Vagina (tissue), 2 donors: ENCODE measurements at places on chromosomes 4 and X.

DNA sequence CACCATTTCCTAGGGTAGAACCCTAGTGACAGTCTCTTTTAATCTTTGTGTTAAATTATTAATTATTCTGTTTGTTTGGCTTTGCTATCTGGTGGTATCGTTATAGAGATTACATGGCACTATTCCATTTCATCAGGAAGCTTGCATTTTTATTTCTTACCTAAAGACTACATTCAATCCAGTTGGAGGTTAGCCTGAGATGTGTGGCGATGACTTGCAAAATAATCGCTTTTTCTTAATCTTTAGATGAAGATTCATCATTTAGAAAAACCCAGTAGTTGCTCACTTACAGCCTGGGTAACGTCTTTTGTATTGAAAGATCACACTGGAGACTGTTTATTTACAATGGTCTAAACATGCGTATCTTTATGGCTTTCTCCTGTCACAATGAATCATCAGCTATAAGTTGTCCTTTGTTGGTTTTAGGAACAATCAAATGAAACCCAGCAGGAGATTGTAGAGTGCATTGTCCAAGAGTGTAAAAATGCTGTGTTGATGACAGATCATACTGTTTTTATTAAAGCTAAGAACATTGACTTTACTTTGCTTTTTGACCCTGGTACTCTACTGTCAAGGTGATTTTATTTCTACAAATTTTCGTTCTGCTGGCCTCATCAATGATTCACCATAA is 281.7 kb upstream of the PITX2 start:
- DNase-seq: no peak

DNA sequence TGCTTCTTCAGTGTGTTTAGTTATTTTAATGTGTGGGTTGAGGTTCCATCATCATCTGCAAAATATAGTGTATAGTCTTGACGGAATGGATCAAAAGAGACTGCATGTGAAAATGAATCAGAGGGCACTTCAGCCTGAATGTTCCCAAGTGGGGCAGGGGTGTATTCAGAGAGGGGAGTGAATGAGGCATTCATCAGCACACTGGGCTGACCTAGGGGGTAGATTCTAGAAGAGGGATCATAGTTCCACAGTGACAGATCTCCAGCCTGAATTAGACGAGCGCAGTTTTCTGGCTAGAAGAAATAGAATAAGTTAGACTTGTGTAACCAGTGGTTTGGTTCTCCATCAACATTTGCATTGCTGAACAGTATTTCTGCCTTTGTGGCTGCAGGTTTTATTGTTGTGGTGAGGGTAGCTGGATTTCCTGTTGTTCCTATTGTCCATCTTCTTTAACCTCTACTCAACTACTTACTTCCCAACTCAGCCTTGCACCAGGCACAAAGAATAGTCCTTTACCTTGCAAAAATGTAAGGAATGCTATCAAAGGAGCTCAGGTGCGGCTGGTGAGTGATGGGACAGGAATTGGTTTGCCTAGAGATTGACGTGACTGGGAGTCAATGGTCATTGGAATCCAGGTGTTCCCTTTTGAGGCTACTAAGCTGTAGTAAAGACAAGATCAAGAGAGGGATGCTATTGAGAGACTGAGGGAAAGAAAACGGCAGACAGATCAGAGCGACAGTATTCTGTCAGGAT is 50.9 kb downstream of the NAP1L5 start:
- DNase-seq: no peak

- DNase-seq: no peak
These were observed 81.4 kb downstream of the RBM47 start for GRCh38 chr4:40548256-40548655.

- no peak for DNase-seq
These were observed 2246.0 kb downstream of the ARAP2 start for GRCh38 chr4:33998291-33998690.

- no peak for DNase-seq
These were observed 175.7 kb upstream of the MXRA5 start for GRCh38 chrX:3522101-3522650.

DNA sequence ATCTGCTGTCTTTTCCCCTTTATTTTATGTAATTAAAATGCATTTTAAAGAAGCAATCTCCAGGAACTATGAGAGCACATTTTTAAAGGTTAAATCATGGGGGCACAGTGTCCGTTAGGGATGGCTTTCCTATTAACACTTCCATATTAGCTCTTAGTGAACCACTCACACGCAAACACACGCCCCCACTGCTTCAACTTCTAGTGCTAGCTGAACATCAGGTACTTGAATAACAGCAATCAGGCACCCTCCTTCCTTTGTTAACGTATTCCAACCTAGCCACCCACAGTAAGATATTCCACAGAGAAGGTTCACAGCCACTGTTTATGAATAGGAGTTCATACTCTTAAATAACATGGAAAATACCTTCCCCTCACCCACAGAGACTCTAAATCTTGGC is 9.3 kb downstream of the TMEM255A start:
- no peak for DNase-seq

DNA sequence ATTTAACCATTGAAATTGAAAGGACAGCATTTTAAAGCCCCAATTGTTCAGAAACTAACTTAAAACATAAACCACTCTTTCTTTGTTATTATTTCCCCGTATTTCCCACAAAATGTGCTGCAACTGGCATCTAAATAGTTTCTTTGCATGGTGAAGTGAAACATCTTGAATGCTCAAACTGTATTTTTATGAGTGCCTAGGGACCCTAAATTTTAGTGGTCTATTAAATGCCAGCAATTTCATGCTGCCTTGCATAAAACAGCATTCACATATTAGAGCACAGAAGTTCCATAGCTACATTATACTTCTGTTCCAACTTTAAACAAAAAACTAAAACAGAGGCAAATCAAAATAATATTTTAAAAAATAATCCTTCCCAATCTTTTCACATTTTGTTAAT is 5.4 kb downstream of the RAB28 start:
- DNase-seq: no peak

DNA sequence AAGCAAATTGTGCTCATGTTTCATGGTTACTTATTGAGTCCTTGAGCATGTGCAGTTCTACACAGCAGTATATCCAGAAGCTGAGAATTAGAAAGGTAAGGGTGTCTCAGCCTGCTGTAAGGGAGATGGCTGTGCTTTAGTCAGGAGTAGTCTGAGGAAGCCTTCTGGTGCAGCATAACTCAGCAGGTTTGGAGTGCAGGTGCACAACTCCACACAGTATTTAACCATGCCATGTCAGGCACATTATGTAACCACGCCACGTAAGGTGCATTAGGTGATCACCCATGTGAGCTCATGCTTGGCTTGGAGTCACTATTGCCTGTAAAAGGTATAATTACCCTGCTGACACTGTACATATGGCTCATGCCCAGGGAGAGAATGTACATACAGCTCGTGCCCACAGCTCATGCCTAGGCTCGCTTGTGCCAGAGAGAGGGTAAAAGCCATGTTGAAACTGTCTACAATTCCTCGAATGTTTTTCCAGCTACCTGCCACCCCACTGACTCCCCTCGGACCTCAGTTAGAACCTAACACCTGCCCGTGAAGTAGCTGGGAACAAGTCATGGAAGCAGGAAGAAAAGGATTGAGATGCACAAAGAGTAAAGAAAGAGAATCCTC is 37.8 kb downstream of the UCHL1 start:
- no peak for DNase-seq

DNA sequence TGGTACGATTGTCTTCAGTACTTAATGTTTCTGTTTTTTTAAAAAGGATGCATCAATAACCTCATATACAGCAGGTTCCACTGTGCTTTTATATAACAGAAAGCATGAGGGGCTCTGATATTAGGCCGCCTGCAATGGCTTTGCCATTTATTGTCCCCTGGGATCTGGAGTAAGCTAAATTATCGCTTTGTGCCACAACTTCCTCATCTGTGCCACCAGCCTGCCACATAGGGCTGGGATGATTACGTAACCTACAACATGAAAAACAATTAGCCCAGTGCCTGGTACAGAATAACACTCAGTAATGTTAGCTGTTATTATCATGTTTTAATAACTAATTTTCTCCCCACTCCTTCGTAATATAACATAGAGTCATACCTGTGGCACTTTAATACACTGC is 65.5 kb upstream of the TRIM2 start:
- no peak for DNase-seq

- no peak for DNase-seq
These were observed 51.3 kb upstream of the CBR4 start for GRCh38 chr4:169061386-169061785.

DNA sequence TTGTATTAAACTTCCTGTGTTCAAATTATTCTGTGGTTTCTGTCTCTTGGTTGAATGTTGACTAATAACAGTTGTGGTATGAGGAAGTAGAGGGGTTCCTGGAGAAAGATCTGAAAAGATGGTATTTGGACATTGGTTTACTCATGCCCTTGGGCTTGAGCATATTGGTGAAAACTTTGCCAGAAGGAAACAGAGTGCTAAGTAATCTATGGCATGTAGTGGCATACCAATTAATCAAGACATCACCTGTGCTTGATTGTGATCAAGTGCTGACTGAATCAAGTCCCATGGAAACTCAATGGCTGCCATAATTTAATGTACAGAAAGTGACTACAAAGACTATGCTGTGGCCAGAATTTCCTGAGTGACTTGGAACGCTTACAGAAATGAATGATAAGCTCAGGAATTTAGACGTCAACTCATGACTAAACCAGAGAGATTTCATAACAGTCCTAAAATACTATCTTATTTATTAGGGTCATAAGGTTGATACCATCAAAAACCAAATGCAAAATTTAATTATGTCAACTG is 2062.9 kb downstream of the ARAP2 start:
- DNase-seq: no peak

DNA sequence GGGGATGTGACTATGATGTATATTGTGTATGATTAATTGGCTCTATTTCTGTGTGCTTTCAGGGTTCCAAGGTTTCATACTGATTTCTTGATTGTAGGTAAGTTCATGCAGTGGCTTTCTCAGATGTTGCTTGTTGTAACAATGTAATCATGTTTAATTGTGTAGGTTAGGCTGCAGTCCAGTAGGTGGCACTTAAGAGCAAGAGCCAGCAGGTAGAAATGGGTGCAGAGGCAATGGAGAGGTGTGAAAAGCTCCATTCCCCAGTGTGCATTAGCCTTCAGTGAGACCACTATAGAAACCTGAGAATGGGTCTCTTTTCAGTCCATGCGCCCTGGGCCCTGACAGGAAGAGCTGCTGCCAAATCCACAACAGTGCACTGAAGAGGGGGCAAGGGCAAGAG is 28.2 kb downstream of the DCAF12L2 start:
- DNase-seq: no peak

DNA sequence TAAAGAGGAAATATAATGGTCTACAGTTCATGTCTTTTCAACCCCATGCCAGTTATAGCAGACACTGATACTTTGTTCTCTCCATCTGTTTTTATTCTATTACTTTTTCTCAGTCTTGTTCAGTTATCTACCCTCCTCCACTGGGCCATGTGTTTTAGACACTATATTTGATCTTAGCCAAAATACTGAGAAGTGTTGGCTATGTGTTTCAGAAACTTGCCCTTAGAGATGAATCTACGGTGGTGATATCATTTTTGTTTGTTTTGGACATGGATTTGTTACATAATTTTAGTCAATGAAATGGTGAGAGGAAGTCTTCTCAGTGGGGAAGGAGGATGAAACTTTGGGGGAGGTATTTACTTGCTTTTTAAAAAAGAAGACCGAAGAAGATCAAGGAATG is 211.5 kb upstream of the DDX53 start:
- DNase-seq: no peak

GRCh38 chr4:53902786-53903185 is 161.6 kb downstream of the CHIC2 start:
- DNase-seq: no peak

DNA sequence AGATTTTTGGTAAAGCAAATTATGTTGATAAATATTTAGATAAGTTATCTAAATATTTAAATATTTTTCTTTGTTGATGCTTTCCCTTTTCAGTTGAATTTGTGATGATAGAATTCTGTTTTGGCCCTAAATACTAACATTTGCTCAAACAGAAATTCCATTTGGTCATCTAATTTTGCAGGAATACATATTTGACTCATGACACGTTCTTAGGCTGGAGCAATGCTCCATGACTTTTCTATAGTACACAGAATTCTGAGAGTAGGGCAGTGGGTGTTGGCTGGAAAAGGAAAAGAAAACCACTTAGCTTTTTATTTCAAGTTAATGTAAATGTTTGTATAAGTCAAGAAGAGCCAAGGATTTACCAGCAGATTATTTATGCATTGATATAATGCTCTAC is 58.6 kb upstream of the GK2 start:
- DNase-seq: no peak

- DNase-seq: no peak
These were observed 58.9 kb downstream of the RELL1 start for GRCh38 chr4:37627263-37627662.

DNA sequence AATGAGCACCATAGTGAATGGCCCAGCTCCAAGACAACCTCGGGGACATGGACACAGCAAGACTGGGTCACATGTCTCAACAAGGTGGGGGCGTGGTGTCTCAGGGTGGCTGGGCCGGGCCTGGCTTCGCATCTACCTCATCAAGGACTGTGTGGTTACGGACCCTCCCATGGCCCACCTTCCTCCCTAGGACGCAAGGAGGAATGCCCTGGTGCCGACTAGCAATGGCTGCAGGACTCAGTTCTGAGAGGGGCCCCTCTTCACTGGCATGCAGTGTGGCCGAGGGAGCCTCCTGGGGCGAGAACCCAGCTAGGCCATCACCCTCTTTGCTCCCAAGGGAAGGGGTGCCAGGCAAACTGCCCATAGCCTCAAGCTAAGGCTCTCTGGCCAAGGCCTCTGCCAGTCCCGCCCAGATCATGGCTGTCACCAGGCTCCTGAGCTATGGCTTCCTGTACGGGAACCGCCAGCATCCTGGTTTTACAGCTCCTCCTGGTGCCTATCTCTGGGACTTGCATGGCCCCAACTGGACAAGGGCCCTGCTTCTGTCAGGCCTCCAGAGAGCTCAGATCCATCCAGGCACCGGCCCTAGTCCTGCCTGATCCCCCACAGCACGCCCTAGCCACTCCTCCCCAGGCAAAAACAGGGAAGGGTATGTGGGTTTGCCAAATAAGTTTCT is 218.0 kb upstream of the AGTR2 start:
- DNase-seq: no peak

- DNase-seq: no peak
These were observed 2.5 kb upstream of the MAGEB17 start for GRCh38 chrX:16164748-16165147.

DNA sequence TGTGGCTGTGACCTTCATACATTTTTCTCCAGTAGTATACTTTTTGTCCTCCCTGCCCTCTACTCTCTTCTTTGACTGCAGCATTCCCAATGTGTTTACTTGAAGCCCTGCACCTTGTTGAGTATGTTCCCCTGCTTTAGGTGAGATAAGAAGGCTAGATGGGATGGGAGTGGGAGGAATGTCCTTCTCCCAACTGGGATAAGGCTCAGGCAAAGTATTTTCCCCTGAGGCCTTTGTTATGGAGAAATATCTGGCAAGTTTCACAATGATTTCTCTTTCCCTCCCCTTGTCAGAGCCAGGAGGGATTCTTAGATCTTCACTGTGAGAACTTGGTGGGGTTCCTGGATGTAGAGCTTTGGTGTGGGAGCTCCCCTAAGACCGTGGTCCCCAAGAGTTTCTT is 131.8 kb downstream of the CLCN5 start:
- DNase-seq: no peak

- no peak for DNase-seq
These were observed 431.2 kb upstream of the FAM47C start for GRCh38 chrX:36577006-36577405.

- no peak for DNase-seq
These were observed 10.2 kb downstream of the HNRNPH2 start for GRCh38 chrX:101417981-101418841.
